Sciatic nerve (tissue), 2 donors: ENCODE measurements at places on chromosomes 16 and 17. TPM values are rescaled to one million over a fixed set of nuclear protein-coding genes. Genes with fewer than 3 reads are reported as not detected.

GRCh38 chr17:28131599-28131998, 89.1 kb downstream of the NLK start:
- no peak for DNase-seq

- DNase-seq: no peak
Observed at GRCh38 chr16:14179116-14179515, 108.0 kb downstream of the MRTFB start.

GRCh38 chr17:46764709-46765401, 53.6 kb downstream of the WNT3 start:
- peak; percentile 22 for DNase-seq

- DNase-seq: no peak
Observed at GRCh38 chr17:37446027-37446426, 39.3 kb downstream of the TADA2A start.

The SLC2A4 gene
- 6.1 TPM for total RNA-seq

The CHST6 gene
- total RNA-seq: 0.58 TPM

The STAC2 gene
- 0.49 TPM for total RNA-seq
